HepG2 (cell line): ENCODE measurements at places on chromosomes 2 and 18. TPM values are rescaled to one million over a fixed set of nuclear protein-coding genes. Genes with fewer than 3 reads are reported as not detected.

Gene PGAP1
- 4.8 and 6.4 TPM in 2 replicates for total RNA-seq

Gene ITGB6
- total RNA-seq, result not detected in 2 replicates

Gene GPAT2
- not detected in 2 replicates for total RNA-seq

Gene FEV
- not detected in 2 replicates for total RNA-seq

Gene DHRS9
- not detected in 2 replicates for total RNA-seq

Gene C2orf15
- 8.3 and 12.2 TPM in 2 replicates for total RNA-seq

Gene CAMKMT
- total RNA-seq, result 15.3 and 20.8 TPM in 2 replicates

Gene C2orf66
- total RNA-seq, result not detected in 2 replicates

Gene GCKR
- total RNA-seq, result 6.9 and 15.2 TPM in 2 replicates

Gene PARD6G
- total RNA-seq, result 7.2 and 7.4 TPM in 2 replicates

Gene SLC35G4
- total RNA-seq, result not detected in 2 replicates

Gene SERPINB3
- total RNA-seq, result not detected in 2 replicates

Gene MYL1
- total RNA-seq, result not detected in 2 replicates

Gene DQX1
- total RNA-seq, result 23.9 and 27.6 TPM in 2 replicates

Gene ELOA2
- not detected in 2 replicates for total RNA-seq

Gene RNF152
- not detected in 2 replicates for total RNA-seq

Gene POMC
- not detected in 2 replicates for total RNA-seq

Gene IL36RN
- total RNA-seq, result not detected in 2 replicates

Gene KIAA2012
- not detected in 2 replicates for total RNA-seq

Gene CYTIP
- total RNA-seq, result not detected in 2 replicates

Gene RAPGEF4
- 0.91 TPM in 2 replicates for total RNA-seq

Gene SCN2A
- 0.17 and 0.20 TPM in 2 replicates for total RNA-seq

Gene MYOM1
- 0.46 and 1.0 TPM in 2 replicates for total RNA-seq

Gene VIL1
- 301 and 337 TPM in 2 replicates for total RNA-seq

Gene SLC16A14
- total RNA-seq, result not detected in 2 replicates

Gene ANKRD30BL
- not detected in 2 replicates for total RNA-seq

Gene HOXD10
- not detected in 2 replicates for total RNA-seq

Gene ALK
- not detected in 2 replicates for total RNA-seq

Gene KCNJ3
- not detected in 2 replicates for total RNA-seq

Gene TTR
- 42.2 and 91.3 TPM in 2 replicates for total RNA-seq

Gene TIMM21
- total RNA-seq, result 55.6 and 62.3 TPM in 2 replicates

Gene GPBAR1
- 0.09 TPM in 1 of 2 replicates, not detected in the other for total RNA-seq

Gene HOXD12
- not detected in 2 replicates for total RNA-seq

Gene CNDP1
- total RNA-seq, result not detected in 2 replicates

Gene GRP
- not detected in 2 replicates for total RNA-seq

Gene TPO
- total RNA-seq, result not detected in 2 replicates

Gene NEMP2
- 7.8 and 9.8 TPM in 2 replicates for total RNA-seq

Gene FASTKD1
- 38.0 and 43.2 TPM in 2 replicates for total RNA-seq

Gene STARD6
- total RNA-seq, result not detected in 2 replicates

Gene GALR1
- total RNA-seq, result not detected in 2 replicates

Gene GAL3ST2
- total RNA-seq, result 0.20 and 0.72 TPM in 2 replicates

Gene SRD5A2
- total RNA-seq, result not detected in 2 replicates

Gene NT5C1B
- not detected in 2 replicates for total RNA-seq

Gene SLC5A7
- total RNA-seq, result not detected in 2 replicates

Gene GPR45
- total RNA-seq, result not detected in 2 replicates

Gene TMEM237
- total RNA-seq, result 28.6 and 36.1 TPM in 2 replicates

Gene CD8A
- total RNA-seq, result not detected in 2 replicates

Gene STPG4
- total RNA-seq, result 0.15 TPM in 2 replicates

Gene PLCL1
- not detected in 2 replicates for total RNA-seq

Gene EIF4E2
- 101 and 128 TPM in 2 replicates for total RNA-seq

Gene FAM124B
- total RNA-seq, result not detected in 2 replicates

Gene ACMSD
- total RNA-seq, result not detected in 2 replicates
